ENCODE measurements at places on chromosomes 3 and 15. TPM values are rescaled to one million over a fixed set of nuclear protein-coding genes. Genes with fewer than 3 reads are reported as not detected.

The TMC3 gene
- total RNA-seq: not detected

The C3orf49 gene
- not detected for total RNA-seq

The UPK1B gene
- 11.8 TPM for total RNA-seq

The SYNPR gene
- total RNA-seq: not detected

The CISH gene
- 0.69 TPM for total RNA-seq

The SLC22A14 gene
- total RNA-seq: 0.12 TPM

The TMEM45A gene
- 2.0 TPM for total RNA-seq

The P2RY13 gene
- not detected for total RNA-seq

Data from A549 treated with dexamethasone at 1 μM for 4 hours (cell line).